Activated CD8-positive, alpha-beta T cell treated with anti-CD3 and anti-CD28 coated beads, Interleukin-2, amount 10 ng/mL, durations not matched to agents 7 days and 5 days (primary cell): ENCODE measurements at places on chromosomes 16 and 17. TPM values are rescaled to one million over a fixed set of nuclear protein-coding genes. Genes with fewer than 3 reads are reported as not detected.

DNA sequence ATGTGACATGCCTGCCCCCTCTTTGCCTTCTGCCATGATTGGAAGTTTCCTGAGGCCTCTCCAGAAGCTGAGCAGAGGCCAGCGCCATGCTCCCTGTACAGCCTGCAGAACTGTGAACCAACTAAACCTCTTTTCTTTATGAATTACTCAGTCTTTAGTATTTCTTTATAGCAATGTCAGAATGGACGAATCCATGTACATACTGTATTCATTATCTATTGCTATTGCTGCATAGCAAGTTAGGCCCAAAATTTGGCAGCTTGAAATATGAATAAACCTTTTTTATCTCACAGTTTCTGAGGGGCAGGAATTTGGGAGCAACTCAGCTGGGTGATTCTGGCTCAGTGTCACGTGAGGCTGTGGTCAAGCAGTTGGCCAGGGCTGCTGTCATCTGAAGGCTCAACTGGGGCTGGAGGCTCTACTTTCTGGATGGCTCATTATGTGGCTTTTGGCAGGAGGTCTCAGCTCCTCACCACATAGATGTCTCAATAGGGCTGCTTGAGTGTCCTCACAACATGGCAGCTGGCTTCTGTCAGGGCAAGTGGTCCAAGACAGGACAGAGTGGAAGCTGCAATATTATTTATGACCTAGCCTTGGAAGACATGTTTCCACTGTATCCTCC, 40.0 kb downstream of the SOCS1 start:
- H3K27me3 ChIP-seq: no peaks in the 10 kb centered on the region
- H3K27ac ChIP-seq: peak overlapping the region; percentile 3
- H3K36me3 ChIP-seq: peaks cover 33% of the 10 kb centered on the region
- H3K4me1 ChIP-seq: peaks cover 45% of the 10 kb centered on the region

Gene VASN
- total RNA-seq: not detected

DNA sequence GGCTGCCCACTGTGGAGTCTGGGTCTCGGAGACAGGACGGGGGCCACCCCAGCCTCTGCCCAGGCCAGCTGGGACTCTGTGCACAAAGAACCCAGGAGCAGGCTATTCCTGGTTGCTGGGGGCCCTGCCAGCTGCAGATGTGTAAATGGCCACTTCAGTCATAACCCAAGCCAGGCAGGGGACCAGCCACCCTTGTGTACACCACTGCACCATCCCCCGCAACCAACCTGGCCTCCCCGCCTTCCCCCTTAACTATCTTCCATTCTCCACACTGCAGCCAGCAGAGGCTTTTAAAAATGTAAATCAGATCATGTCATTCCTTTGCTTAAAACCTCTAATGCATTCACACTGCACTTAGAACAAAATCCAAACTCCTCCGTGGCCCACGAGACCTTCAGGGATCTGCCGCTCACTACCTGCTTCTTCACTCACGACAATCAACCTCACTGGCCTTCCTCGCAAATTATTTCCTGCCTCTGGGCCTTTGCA, 28.3 kb downstream of the RTN4RL1 start:
- H3K27me3 ChIP-seq: peaks cover 33% of the 10 kb centered on the region
- no peaks in the 10 kb centered on the region for H3K36me3 ChIP-seq
- no peak for DNase-seq
- no peak overlapping the region for H3K4me3 ChIP-seq
- no peak overlapping the region for H3K27ac ChIP-seq

Gene CDH13
- total RNA-seq: not detected

- peaks cover 23% of the 10 kb centered on the region for H3K27me3 ChIP-seq
- H3K4me1 ChIP-seq: no peaks in the 10 kb centered on the region
- H3K27ac ChIP-seq: no peak overlapping the region
- no peak overlapping the region for H3K4me3 ChIP-seq
- DNase-seq: no peak
These were observed 30.4 kb upstream of the SMPD3 start for GRCh38 chr16:68478526-68479250.

Gene ALDOC
- 99.7 TPM for total RNA-seq

Gene KRT36
- not detected for total RNA-seq

Gene P2RX5
- total RNA-seq: 7.8 TPM

Gene MT3
- 7.5 TPM for total RNA-seq

Gene NPIPB8
- total RNA-seq: 0.89 TPM

- no peaks in the 10 kb centered on the region for H3K27me3 ChIP-seq
- H3K36me3 ChIP-seq: peaks cover 50% of the 10 kb centered on the region
- DNase-seq: peak; percentile 83
- peaks cover 65% of the 10 kb centered on the region for H3K4me1 ChIP-seq
- peak overlapping the region; percentile 95 for H3K27ac ChIP-seq
These were observed 1.8 kb upstream of the CISD3 start for GRCh38 chr17:38728290-38728831.

Gene ICAM2
- 48.4 TPM for total RNA-seq

GRCh38 chr16:81496321-81496720, 51.7 kb downstream of the CMIP start:
- peak overlapping the region; percentile 15 for H3K27ac ChIP-seq
- H3K4me3 ChIP-seq: no peak overlapping the region
- no peak for DNase-seq
- peaks cover 40% of the 10 kb centered on the region for H3K4me1 ChIP-seq

DNA sequence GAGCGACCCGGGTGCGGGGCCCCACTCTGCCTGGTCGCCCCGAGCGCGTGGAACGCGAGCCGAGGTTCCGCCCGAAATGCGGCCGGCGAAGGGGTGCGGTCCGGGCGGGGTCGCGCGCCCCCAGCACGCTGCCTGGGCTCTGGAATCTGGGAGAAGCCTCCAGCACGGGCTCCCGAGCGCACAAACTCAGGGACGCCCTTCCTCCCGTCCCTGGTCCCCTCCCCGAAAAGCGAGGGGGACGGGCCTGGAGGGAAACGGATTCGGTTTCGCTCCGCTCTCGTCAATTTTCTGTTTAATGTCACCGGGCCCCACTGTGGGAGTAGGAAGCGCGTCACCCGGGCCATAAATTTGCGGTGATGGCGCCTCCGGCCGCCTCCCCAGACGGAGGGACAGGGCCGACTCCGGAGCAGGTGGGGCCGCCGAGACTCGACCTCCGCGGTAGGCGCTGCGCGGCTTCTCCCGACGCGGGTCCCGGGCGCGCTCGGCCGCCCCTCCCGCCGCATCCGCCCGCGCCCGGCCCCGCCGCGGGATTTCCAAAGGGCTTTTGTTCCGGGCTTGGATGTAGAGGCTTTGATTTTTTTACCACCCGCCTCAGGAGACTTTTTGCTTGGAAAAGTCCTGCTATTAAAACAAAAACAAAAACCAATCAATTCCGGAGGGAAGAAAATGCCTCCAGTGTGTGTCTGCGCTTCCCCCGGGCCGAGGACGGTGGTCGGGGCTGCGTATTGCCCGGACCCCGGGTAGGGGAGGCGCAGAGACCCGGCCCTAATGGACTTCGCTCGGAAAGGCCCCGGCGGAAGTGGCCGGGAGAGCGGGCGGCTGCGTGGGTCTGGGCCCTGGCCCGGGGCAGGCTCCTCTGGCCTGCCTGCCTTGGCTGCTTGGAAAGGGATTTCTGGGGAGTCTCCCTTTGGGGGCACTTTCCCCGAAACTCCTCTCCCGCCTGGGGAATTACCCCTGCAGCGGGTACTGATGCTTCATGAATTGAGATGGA, 7.9 kb upstream of the BAHCC1 start:
- H3K27ac ChIP-seq: no peak overlapping the region
- H3K27me3 ChIP-seq: peaks cover 47% of the 10 kb centered on the region
- peaks cover 2% of the 10 kb centered on the region for H3K4me1 ChIP-seq
- H3K36me3 ChIP-seq: no peaks in the 10 kb centered on the region
- DNase-seq: peak; percentile 49

DNA sequence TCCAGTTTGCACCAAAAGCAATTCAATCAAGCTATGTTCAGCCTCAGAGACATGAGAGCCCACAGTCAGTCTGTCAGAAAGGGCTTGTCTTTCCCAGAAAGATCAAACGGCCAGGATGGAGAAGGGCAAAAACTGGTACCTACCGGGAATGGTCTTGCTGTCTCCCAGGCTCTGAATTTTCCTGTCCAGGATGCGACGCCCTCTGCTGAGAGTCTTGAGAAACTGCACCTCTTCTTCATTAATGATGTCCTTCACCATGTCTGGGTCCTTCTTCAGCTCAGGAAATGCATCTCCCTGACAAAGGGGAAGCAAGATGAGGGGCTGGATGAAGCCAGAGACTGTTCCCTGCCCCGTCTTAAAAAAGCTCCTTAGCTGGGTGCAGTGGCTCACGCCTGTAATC, 15.8 kb upstream of the EXOSC6 start:
- no peak overlapping the region for H3K27ac ChIP-seq
- H3K4me1 ChIP-seq: no peaks in the 10 kb centered on the region
- DNase-seq: peak; percentile 37
- no peaks in the 10 kb centered on the region for H3K27me3 ChIP-seq
- no peak overlapping the region for H3K4me3 ChIP-seq

Gene SPEM3
- total RNA-seq: not detected

Gene TBC1D3H
- total RNA-seq: not detected

DNA sequence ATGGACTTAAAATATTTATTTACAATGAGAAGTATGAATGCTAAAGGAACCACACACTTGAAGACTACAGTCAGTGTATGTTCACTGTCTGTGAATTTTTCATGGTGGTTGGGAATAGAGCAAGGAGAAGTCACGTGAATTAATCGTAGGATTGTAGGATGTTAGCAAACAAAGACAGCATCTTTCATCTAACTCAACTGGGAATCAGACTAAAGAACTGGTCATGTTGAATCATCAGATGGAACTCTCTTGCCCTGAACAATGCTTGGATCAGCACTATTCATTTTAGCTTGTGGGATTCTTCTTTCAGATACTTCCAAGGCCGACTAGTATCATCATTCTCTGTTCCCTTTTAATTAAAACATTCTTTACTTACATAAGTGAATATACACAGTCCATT, 18.1 kb downstream of the KCNJ2 start:
- no peak overlapping the region for H3K27ac ChIP-seq
- no peak for DNase-seq
- no peak overlapping the region for H3K4me3 ChIP-seq
- H3K36me3 ChIP-seq: no peaks in the 10 kb centered on the region
- no peaks in the 10 kb centered on the region for H3K27me3 ChIP-seq
- no peaks in the 10 kb centered on the region for H3K4me1 ChIP-seq

Gene TXNDC11
- total RNA-seq: 34.4 TPM

GRCh38 chr17:49779739-49780231, 8.7 kb upstream of the KAT7 start:
- DNase-seq: peak; percentile 40
- H3K27ac ChIP-seq: no peak overlapping the region
- peaks cover 2% of the 10 kb centered on the region for H3K27me3 ChIP-seq
- no peak overlapping the region for H3K4me3 ChIP-seq
- H3K36me3 ChIP-seq: no peaks in the 10 kb centered on the region

GRCh38 chr16:4411684-4412083, 4.7 kb downstream of the CORO7 start:
- peaks cover 48% of the 10 kb centered on the region for H3K36me3 ChIP-seq
- H3K4me3 ChIP-seq: no peak overlapping the region
- H3K27me3 ChIP-seq: no peaks in the 10 kb centered on the region
- H3K4me1 ChIP-seq: peaks cover 43% of the 10 kb centered on the region
- DNase-seq: no peak

- H3K4me1 ChIP-seq: no peaks in the 10 kb centered on the region
These were observed 17.1 kb downstream of the C1QTNF1 start for GRCh38 chr17:79041041-79041570.

- H3K27ac ChIP-seq: peak overlapping the region; percentile 78
- H3K4me3 ChIP-seq: peak overlapping the region; percentile 82
- peak; percentile 35 for DNase-seq
- no peaks in the 10 kb centered on the region for H3K27me3 ChIP-seq
- H3K36me3 ChIP-seq: no peaks in the 10 kb centered on the region
These were observed 797 bp downstream of the NUDT7 start for GRCh38 chr16:77723108-77723514.

DNA sequence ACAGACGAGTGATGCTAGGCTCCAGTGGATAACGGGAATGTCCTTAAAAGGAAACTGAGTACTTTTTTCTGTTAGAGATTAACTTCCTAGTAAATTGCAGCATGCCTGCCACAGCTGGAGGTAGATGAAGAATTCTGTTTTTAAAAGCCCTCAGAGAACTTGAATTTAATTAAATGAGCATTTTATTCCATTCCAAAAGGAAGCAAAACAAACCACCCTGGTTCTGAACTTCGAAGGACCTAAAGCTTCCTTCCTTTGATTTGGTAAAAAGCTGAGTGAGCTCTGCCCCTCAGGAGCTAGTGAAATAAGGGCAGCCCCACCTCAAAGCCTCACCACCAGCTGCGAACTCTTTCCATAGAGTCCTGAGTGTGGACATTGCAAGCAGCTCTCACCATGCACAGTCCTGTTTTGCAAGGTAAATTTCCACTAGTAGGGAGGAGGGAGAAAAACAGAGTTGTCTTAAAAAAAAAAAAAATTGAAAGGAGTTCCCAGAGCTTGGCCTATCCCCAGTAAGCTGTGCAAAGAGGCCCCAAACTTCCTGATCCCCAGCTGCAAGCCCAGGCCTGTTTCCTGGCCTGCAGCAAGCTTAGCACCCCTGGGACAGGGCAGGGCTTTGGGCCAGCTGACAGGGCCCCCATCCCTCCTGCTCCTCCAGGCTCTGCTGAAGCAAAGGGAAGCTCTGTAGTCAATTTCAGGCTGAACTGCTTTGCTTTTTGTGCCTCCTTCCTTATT, 11.2 kb downstream of the CHD9NB start:
- H3K36me3 ChIP-seq: no peaks in the 10 kb centered on the region
- DNase-seq: no peak
- H3K27ac ChIP-seq: no peak overlapping the region
- H3K4me1 ChIP-seq: peaks cover 6% of the 10 kb centered on the region
- H3K4me3 ChIP-seq: no peak overlapping the region
- peaks cover 13% of the 10 kb centered on the region for H3K27me3 ChIP-seq

Gene CDR2L
- total RNA-seq: 0.18 TPM

- H3K27me3 ChIP-seq: no peaks in the 10 kb centered on the region
- H3K4me3 ChIP-seq: no peak overlapping the region
- no peaks in the 10 kb centered on the region for H3K4me1 ChIP-seq
- no peak for DNase-seq
- no peaks in the 10 kb centered on the region for H3K36me3 ChIP-seq
- H3K27ac ChIP-seq: no peak overlapping the region
These were observed 417.0 kb upstream of the HSBP1 start for GRCh38 chr16:83390759-83391158.

- peaks cover 18% of the 10 kb centered on the region for H3K36me3 ChIP-seq
- no peaks in the 10 kb centered on the region for H3K27me3 ChIP-seq
- peaks cover 41% of the 10 kb centered on the region for H3K4me1 ChIP-seq
- H3K4me3 ChIP-seq: no peak overlapping the region
- no peak for DNase-seq
- H3K27ac ChIP-seq: no peak overlapping the region
These were observed 110.4 kb downstream of the CMIP start for GRCh38 chr16:81554979-81555378.

DNA sequence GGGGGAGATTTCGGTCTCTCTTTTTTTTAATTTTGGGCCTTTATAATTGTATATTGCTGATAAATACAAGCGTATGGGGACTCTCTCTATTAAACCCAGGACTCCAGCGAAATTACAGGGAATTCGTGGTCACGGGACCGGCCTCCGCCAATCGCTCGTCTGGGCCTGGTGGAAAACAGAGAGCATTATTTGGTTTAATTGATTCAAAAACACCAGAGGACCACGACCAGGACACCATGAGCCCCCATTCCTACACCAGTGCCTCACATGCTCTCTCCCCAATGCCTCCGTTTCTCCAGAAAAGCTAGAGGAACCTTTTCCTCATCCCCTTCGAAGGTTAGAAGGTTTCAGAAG, at the start of gene HOXB2:
Gene HOXB2 (minus strand): TSS at position 88 of the 354 bp plus-strand sequence. CDS start 198 bp downstream, outside the sequence.
- no peak for DNase-seq
- peak within 1 kb of the TSS; percentile 90 for H3K4me3 ChIP-seq
- peaks cover 66% of the 10 kb centered on the region for H3K4me1 ChIP-seq
- peaks cover 19% of the 10 kb centered on the region for H3K36me3 ChIP-seq
